Activated naive CD4-positive, alpha-beta T cell (primary cell): ENCODE measurements at places on chromosomes 1 and 21.

DNA sequence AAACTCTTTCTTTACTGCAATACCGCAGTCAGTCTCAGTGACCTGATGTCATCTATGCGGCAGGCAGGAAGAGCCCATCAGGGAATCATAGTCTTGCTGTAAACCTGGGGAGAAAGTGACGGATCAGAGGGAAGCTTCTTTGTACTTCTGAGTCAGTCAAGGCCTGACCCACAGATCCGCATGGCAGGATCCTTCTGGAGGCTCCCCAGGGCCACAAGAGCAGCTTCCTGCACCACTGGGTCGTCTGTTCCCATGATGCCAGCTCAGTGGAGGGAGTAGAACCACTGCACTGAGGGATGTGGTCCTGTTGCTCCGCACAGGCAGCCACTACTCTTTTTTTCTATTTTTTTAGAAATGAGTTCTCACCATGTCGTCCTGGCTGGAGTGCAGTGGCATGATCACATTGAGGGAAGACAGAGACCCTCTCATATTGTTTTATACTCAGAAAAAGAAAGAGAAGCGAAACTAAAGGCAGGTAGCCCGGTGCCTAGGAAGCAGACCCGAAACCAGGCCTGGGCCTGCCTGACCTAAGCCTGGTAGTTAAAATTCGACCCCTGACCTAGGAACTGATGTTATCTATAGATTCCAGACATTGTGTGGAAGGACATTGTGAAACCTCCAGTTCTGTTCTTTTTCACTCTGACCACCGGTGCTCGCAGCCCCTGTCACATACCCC lies 6.3 kb upstream of the ERVH48-1 start:
- no peak for DNase-seq

GRCh38 chr1:236067854-236068454 lies 3.1 kb upstream of the NID1 start:
- no peak for DNase-seq

GRCh38 chr1:8438489-8438888 lies 120.6 kb downstream of the SLC45A1 start:
- DNase-seq = no peak

- no peak for DNase-seq
Measured at GRCh38 chr21:46639489-46640386, 4.3 kb downstream of the PRMT2 start.

DNA sequence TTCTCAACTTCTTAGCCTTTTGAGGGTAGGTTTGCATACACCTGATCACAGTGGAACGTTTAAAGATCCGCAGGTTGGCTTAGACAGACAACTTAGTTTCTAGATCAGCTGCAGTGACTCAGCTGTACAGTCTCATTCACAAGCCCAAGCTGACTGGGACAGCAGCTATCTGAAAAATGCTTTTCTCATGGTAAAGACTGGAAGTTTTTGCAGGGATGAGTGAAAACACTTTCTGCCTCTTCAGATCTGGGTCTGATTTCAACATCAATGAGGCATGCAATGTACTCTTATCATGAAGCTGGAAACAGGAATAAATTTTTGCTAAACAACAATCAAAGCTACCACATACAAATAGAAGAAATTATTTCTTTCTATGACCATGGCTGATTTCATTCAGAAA lies 61.1 kb upstream of the PTBP2 start:
- no peak for DNase-seq

DNA sequence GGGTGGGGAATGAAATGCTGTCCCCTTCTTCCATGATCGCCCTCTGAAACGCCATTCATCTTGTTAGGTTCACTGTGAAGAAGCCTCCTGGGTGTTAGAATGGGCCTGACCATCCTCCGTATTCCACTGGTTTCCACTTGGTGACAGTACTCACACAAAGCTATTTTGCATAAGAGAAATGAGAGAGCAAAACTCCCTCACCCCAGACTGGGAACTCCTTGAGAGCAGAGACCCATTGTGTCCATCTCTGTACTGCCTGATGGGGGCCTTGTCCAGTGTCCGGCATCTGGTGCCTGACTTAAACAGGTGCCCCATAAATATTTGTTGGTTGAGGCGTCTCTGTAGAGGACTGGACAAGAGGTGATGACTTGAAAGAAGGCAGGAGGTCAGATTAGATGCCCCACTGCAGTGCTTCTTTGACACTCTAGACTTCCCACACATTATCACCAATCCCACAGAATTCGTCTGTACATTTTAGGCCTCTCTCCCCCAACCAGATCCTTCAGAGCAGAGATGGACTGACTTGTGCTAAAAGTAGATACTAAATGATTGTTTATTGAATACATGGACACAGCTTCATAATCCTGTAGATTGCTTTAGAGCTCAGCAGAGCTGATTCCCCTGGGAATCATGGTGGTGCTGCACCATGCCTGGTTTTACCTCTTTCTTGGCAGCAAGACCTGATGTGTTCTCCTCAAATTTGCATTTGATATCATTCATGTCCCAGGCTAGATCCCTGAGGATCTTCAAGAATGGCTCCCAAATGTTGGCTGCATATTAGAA lies 22.4 kb upstream of the KCNA2 start:
- no peak for DNase-seq

- DNase-seq = no peak
Measured at GRCh38 chr1:59366346-59366745, 69.5 kb downstream of the FGGY start.

- no peak for DNase-seq
Measured at GRCh38 chr1:72100771-72101170, 181.6 kb downstream of the NEGR1 start.
